ENCODE measurements at places on chromosomes 11 and 22.

- no peak for DNase-seq
Measured at GRCh38 chr11:118639899-118640298, 32.5 kb downstream of the PHLDB1 start.

DNA sequence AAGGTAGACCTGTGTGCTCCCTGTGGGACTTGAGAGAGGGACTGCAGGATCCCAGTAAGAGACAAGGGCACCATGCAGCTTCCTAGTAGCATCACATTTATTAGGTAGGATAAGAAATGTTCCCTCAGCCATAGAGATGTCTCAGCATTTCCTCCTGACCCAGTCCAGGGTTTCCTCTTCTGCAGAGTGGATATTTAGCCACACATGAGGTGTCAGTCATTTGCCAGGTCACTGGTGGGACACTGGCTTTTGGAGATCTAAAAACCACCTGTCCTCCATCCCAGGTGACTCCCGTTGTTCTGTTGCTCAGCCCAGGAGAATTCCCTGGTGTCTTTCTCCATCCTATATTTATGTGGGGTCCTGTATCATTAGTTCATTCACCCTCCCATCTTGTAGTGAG lies 117.5 kb upstream of the NNMT start:
- DNase-seq: no peak

DNA sequence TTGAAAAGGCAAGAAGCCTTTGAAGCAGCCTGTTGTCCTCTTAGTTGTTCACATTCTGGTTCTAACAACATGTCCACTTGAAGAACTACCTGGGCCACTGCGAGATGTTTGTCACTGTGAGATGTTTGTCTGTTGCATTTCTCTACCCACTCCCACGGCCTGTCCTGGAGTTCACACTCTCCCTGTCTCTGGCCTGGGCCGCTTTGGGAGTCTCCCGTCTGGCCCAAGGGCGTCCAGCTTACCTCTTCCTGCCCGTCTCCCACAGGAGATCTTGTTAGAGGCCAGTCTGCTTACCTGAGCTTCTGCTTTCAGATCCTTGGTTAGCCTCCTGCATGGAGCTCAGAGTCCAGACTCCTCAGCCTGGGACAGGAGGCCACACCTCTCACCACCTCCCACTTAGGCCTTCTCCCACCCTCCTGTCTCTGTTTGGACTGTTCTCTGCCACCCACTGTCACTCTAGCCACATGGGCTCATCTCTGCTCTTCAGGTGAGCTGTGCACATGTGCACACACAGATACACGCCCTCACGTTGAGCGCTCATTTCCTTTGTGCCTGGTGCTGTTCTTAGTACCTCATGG lies 66.0 kb downstream of the TBC1D22A start:
- DNase-seq: no peak

GRCh38 chr11:133978794-133979193 lies 22.0 kb upstream of the IGSF9B start:
- DNase-seq: no peak

GRCh38 chr11:95739108-95739938 lies 50.3 kb downstream of the FAM76B start:
- DNase-seq: no peak

- no peak for DNase-seq
Measured at GRCh38 chr11:19766206-19766605, 53.6 kb downstream of the NAV2 start.

DNA sequence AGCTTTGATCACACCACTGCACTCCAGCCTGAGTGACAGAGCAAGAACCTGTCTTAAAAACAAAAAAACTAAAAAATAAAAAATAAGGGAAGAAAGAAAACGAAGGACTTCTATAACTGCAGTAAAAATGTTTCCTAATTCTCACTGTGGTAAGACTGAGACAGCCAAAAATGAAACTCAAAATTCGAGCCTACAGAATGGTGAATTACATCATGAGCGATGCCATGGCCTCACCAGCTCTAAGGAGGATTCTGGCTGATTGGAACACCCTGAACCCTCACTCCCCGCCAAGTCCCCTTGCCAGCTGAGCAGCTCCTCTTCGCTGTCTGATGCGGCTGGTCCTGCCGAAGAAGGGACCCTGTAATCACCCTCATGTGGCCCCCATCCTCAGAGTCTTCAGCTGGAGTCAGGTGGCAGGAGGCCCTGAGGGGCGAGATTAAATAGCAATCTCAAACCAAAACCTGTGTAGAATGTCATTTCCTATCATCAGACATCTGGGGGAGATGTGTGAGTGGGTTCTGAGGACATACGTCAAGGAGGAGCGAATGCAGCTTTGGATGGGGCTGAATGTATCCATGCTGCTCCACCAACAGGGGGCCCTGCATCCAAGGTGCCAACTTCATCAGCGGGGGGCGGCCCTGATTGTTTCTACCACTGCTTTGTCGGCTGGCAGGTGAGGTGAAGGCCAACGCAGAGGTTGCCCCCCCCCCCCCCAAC lies 29.2 kb downstream of the PDGFB start:
- DNase-seq: peak; percentile 37

GRCh38 chr11:15034687-15035267 lies 38.6 kb upstream of the CALCB start:
- DNase-seq: no peak

DNA sequence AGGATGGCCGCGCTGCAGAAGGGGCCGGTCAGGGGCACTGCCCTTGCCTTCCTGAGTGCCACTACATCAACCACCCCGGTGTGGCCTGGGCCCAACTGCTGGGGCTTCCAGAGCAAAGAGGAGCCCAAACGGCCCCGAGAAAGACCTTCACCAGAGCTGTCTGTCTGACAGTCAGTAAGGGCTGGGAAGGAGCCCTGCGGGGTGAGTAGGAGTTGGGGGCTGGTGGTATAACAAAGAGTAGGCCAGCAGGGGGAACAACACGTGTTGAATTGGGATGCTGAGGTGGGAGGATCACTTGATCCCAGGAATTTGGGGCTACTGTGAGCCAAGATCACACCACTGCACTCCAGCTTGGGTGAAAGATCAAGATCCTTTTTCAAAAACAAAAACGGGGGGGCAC lies 3.9 kb downstream of the GSTT4 start:
- no peak for DNase-seq

DNA sequence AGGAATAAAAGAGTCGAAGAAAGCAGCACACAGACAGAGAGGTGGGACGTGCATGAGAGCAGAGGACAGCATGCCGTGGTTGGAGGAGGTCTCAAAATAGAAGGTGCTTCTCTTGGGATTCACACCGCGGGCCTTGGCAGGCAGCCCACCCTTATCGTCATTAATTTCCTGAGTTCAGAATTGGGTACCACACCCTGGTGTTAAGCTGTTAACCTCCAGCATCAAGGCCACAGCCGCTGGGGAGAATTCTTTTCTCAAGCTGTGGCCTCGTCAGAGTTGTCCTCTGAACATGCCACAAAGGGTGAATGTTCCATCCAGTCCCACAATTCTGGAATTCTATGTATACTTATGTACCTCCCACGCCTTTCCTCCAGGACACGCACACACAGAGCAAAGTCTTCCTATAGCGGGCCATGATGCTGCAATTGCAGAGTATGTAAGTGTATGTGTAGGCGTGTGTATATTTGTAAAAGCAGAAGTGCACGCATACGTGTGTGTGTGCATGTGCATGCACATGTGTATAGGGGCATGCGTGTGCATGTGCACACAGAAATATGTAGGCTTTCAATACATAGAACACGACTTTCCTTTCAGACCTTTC lies 39.0 kb downstream of the ADAMTS8 start:
- DNase-seq: peak; percentile 47

GRCh38 chr11:119085437-119085847 lies 761 bp downstream of the HMBS start:
- DNase-seq: no peak

- DNase-seq: no peak
Measured at GRCh38 chr11:32385998-32386397, 49.3 kb downstream of the WT1 start.

- DNase-seq: no peak
Measured at GRCh38 chr11:334264-334994, 13.8 kb upstream of the IFITM3 start.

DNA sequence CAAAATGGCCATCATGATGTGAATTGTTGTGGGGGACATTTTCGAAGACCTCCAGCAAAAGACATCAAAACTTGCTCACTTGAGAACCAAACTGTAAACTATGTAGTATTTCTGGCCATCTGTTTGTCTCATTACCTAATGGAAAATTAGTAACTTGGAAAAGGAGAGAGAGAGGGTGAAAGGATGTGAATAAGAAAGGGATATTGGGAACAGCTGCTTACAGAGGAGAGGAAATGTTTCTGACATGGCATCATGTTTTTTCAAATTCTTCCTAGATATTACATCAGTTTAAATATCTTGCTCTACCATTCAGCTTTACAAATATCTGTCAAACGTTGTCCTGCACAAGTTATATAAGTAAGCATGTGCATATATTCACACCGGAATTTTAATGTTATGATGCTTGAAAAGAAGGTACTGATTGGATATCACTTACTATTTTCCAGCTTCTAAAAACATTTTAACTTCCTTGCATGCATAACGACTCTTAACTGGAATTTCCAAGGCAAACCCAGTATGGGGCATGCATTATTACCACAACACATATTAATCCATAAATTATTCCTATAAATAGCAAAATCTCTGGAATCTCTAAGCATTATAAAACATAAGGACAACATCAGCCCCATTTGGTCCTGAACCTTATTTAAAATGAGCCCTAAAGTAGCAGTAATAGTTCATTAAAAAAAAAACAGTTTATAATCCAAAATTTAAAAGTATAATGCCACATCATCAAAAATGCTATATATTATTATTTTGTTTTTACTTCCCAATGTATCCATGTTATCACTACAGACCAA lies 20.0 kb downstream of the GUCY1A2 start:
- DNase-seq: no peak

DNA sequence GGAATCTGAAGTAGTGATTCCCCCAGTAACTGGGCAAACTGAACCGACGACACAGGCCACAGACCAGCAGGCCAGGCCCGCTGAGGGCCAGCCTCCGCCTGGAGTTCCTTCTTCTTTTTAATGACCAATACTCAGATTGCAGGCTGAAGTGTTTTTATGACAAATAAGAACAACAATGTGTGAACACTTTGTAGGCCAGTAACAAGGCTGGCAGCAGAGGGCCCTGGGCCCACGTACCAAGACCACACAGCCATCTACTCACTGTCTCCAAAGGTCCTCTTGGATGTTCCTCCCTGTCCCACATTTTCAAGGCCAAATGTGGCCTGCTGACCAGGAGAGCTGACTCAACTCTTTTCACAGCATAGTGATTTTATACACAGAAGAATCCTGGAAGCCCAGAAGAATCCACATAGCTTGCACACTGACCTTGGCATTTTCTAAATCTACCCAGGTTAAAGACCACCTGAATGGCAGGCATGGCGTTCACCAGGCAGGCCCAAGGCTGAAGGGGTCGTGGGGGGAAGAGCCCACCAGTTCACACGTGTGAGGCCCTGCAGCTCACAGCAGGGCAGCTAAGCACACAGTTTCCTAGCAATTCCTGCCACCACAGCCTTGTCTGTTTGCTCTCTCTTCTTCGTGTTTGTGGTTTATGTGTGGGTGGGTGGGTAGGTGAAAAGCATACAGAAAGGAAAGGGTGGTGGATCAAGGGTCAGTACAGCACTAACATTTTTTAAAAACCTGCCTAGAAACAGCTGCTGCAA lies 13.3 kb downstream of the SMCO4 start:
- no peak for DNase-seq

GRCh38 chr11:45755281-45755859 lies 49.6 kb upstream of the SLC35C1 start:
- no peak for DNase-seq

- DNase-seq: no peak
Measured at GRCh38 chr22:19757985-19758895, 2.3 kb upstream of the TBX1 start.

DNA sequence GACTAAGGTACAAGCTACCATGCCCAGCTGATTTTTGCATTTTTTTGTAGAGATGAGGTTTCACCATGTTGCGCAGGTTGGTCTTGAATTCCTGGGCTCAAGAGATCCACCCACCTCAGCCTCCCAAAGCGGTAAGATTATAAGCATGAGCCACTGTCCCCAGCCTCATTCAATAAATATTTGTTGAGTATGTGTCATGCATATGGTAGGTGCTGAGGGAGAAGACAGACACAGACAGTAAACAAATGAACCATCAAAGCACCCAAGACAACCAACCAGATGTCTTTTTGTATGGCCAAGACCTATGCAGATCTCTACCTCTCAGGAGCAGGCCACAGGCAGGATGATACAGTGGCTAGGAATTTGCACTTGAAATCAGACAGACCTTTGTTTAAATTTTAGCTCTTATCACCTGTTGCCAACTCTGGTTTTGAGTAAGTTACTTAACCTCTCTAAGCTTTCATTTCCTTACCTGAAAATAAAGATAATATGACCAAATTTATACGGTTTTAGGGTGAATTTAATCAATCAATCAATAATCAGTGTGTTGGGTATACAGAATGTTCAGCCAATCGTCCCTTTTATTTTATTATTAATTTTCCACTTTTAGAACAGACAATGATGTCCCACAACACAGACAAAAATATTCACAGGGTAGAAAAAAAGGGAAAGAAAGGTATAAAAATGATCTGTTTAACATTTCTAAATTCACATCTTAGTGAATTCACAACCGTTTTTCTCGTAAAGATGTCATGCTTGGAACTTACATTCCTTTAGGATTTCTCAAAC lies 128.2 kb downstream of the SGSM3 start:
- no peak for DNase-seq

DNA sequence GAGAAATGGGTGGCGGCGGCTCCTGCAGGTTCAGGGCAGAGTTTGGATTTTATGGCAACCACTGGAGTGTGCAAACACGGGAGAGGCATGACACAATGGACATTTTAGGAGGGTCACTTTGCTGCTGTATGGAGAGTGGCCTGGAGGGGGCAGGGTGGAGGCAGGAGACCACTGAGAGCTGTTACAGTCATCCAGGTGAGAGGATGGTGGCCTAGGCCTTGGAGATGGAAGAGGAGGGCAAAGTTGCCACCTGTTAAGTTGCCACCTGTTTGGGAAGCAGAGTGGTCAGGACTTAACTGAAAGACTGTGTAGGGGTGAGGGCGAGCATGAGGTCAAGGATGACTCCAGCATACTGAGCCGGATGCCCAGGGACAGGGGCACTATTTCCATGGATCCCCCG lies 2.3 kb upstream of the RAD9A start:
- DNase-seq: peak; percentile 63

DNA sequence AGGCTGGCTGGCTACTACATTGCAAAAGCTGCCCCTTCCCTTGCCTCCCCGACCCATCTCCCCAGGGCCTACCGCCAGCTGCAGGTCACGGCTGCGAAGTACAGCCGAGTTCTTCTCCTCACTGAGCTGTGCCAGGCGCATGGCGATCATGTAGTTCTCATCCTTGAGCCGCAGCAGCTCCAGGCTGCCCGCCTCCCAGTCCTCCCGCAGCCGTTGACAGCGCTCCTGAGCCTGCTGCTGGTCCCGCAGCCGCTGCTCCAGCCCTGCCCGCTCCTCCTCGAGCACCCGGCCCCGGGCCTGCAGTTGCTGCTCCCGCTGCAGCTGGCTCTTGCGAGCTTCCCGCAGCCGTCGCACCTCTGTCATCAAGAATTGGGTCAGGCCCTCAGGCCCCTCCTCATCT lies 3.3 kb downstream of the CARD10 start:
- DNase-seq: no peak

All from CD4-positive, alpha-beta T cell treated with Interleukin-4 for 1 hour (primary cell).